IMR-90 (cell line): ENCODE measurements at places on chromosomes 3 and 15. TPM values are rescaled to one million over a fixed set of nuclear protein-coding genes. Genes with fewer than 3 reads are reported as not detected.

The LEKR1 gene
- 0.36 and 0.56 TPM in 2 replicates for total RNA-seq

The SLC24A5 gene
- total RNA-seq = not detected in 2 replicates

The STRC gene
- not detected in 2 replicates for total RNA-seq

The SLC2A2 gene
- total RNA-seq = not detected in 2 replicates

The TM4SF4 gene
- total RNA-seq = 1.1 and 1.6 TPM in 2 replicates

The ADGRG7 gene
- not detected in 2 replicates for total RNA-seq

The TMEM266 gene
- total RNA-seq = under 0.01 TPM in 1 of 2 replicates, not detected in the other

The KCNMB2 gene
- total RNA-seq = not detected in 2 replicates

The CFAP92 gene
- total RNA-seq = not detected in 2 replicates

The RFT1 gene
- total RNA-seq = 23.5 and 28.6 TPM in 2 replicates

The NPAP1 gene
- not detected in 2 replicates for total RNA-seq

The PROK2 gene
- not detected in 2 replicates for total RNA-seq

The NRROS gene
- under 0.01 TPM in 1 of 2 replicates, not detected in the other for total RNA-seq

The RTP3 gene
- 0.18 TPM in 1 of 2 replicates, not detected in the other for total RNA-seq

The SLC22A13 gene
- total RNA-seq = under 0.01 TPM in 2 replicates

The ERICH6 gene
- under 0.01 TPM in 1 of 2 replicates, not detected in the other for total RNA-seq

The ELL3 gene
- 1.6 and 1.7 TPM in 2 replicates for total RNA-seq

The SEMA4B gene
- 5.0 and 6.9 TPM in 2 replicates for total RNA-seq

The ISG20 gene
- 0.72 and 1.1 TPM in 2 replicates for total RNA-seq
